ENCODE measurements at places on chromosomes 11 and 22. TPM values are rescaled to one million over a fixed set of nuclear protein-coding genes. Genes with fewer than 3 reads are reported as not detected.

The PRSS23 gene
- 104 TPM for total RNA-seq

The SAA1 gene
- total RNA-seq = 14.6 TPM

The SCGB1C1 gene
- not detected for total RNA-seq

The SLC17A6 gene
- total RNA-seq = not detected

DNA sequence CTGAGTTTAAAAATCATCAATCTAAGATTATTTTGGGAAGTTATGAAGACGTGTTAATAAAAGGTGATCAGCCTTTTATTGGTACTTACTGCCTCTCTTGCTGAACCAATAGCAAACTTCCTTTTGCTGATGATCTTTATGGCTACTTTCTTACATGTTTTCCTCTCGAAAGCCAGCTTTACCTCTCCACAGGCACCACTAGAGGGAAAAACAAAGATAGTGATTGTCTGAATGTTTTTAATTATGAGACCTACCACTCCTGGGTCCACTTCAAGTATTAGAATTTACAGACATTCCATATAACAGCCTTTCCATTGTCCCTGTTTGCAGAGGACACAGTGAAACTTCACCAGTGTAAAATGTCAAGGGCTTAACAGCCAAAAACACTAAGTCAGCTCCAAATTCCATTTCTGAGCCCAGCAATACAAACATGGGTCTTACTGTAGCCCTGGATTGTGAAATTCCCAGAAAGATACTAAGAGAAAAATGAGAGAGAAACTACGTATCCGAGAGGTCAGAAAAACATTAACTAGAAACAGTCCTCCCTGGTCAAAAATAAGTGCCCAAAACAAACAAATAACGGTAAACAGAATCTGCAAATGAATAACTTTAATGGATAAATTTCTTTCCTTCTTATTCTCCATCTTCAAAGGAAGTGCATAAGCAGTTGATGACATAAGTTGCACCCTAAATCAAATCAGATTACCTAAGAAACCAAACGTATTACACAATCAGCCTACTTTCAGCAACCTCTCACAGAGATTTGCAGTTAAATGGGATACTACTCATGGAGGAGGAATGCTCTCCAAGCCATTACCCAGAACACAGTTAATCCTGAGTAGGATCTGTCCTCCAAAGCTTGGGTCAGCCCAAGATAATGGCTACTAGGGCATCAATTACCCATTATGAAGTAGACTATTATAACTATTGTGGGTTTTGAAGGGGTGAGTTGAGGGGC lies 29.5 kb downstream of the CHEK2 start:
- DNase-seq = peak; percentile 92

DNA sequence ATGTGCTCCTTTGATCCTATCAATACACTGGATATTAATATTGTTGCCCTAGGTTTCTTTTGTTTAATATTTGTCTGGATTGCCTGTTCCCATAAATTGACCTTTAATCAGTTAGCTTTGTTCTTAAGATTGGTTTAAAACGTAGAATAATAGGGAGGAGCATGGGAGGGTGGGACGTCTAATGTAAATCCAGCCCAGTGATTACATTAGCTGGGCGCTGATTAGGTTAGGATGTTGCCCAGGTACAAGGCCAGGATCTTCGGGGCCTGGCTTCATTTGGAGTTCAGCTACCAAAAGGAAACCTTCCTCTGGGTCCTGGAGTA lies at the start of gene SRSF8:
Gene SRSF8 (plus strand): TSS at position 204 of the 323 bp plus-strand sequence. CDS start 308 bp downstream, outside the sequence.
- no peak for DNase-seq

DNA sequence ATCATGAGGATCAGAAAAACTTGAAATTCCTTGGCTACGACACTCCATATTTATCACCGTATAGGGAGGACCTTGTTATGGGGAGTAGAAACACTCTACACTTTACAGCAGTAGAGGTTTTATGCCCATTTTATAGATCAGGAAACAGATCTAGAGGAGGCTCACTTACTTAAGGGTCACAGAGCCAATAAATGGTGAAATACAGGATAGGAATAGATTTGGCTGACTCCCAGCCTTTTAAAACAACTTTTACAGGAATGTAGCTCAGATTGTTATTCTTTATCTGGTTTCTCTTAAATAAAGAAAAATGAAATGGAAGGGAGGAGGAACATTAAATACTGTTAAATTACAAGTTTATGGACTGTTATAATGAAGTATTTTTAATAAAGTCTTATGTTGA lies 14.8 kb downstream of the FBXO7 start:
- DNase-seq = no peak

DNA sequence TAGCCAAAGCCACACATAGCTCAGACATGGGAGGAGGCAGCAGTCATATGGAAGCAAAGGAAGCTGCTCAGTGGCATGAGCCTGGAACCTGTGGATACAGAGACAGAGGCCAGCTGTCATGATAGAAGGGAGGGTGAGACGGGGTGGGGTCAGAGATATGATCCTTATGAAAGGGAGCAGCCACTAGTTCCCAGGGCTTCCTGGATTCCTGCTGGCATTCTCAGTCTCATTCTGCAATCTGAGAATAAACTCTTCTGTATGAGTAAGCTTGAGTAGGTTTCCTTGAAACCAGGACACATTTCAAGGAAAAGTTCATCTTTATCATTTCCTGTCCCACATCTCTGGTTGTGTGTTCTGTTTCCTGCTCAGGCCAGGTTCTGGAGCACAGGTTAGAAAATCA lies 220.2 kb upstream of the SNX19 start:
- DNase-seq = peak; percentile 75

GRCh38 chr22:42581762-42582716 lies 28.3 kb downstream of the SERHL2 start:
- no peak for DNase-seq

Data from foreskin keratinocyte (primary cell).